ENCODE measurements at places on chromosomes 6 and 20.

- no peak for DNase-seq
These were observed 5.3 kb upstream of the TASP1 start for GRCh38 chr20:13644010-13644409.

- no peak for DNase-seq
These were observed 85.3 kb downstream of the LINC00237 start for GRCh38 chr20:21020659-21021471.

DNA sequence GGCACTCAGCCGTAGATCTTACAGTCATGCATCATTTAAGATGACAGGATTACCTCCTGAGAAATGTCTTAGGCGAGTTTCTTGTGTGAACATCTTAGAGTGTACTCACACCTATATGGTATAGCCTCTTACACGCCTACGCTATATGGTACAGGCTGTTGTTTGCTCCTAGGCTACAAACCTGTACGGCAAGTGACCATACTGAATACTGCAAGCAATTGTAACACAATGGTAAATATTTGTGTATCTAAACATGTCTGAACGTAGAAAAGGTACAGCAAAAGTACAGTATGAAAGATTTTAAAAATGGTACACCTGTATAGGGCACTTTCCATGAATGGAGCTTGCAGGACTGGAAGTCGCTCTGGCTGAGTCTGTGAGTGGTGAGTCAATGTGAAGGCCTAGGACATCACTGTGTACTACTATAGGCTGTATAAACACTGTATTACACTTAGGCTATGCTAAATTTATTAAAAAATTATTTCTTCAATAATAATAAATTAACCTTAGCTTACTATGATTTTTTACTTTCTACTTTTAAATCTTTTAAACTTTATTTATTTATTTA, 541 bp upstream of the IL20RA start:
- DNase-seq = no peak

DNA sequence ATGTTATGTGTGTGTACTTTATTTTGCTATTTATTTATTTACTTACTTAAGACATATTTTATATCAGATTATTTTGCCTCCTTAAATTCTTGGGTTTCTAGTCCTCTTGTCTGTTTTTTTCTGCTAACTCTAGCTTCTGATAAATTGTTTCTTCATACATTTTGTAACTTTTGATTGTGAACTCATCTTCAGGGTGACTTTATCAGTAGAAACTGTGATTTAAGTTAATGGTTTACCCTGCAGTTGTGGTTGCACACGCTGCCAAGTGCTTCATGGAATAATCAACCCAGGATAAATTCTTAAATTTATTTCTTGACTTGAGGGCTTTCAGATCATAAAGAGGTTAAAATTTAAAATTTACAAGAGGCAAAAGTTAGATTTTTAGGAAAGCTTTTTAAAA, 173.3 kb downstream of the CENPW start:
- DNase-seq = no peak

DNA sequence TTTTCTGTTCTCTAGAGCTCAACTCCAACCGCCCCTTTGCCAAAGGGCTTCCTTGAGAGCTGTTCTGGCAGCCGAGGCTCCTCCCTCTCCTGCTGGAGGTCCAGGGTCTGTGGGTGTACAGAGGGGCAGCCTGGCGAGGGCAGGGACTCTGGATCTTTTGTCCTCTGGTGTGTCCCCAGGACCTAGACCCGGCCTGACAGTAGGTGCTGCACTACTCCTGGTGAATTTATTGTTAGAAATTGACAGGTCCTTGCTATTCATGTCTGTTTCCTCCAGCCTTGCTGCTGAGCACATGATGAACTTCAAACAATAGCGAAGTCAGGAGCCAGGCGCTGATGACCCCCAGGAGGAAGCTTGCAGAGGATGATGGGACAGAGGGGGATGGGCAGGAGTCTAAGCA, 234.7 kb upstream of the SULF2 start:
- DNase-seq = no peak

- DNase-seq = no peak
These were observed 39.2 kb upstream of the RNF8 start for GRCh38 chr6:37314487-37315156.

GRCh38 chr6:134028438-134028837, 24.0 kb downstream of the SLC2A12 start:
- no peak for DNase-seq

DNA sequence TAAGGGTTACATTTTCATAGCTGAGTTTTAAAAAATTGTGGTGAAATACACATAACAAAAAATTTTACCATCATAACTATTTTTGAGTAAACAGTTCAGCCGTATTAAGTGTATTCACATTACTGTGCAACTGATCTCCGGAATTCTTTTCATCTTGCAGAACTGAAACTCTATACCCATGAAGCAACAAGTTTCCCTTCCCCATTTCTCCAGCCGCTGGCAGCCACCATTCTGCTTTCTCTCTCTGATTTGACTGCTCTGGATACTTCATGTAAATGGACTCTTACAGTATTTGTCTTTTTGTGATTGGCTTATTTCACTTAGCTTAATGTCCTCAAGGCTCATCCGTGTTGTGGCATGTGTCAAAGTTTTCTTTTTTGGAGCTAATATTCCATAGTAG, 341.6 kb downstream of the QKI start:
- DNase-seq = no peak

DNA sequence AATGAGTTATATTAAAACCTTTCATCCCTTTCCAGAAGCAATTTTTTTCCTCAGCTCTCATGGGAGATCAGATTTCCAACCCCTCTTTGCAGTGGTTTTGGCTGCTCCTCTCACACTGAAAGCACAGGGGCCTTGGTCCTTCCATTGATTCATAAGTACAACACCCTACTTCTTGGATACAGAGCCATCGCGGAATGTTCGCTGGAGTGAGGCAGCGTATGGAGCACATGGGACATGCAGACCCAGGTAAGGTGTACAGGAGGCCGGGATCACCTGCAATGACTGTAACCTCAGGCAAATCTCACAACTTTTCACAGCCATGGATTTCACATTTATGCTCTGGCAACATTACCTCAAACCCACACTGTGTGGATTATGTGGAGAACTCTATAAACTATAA, 75.2 kb upstream of the HEY2 start:
- no peak for DNase-seq

DNA sequence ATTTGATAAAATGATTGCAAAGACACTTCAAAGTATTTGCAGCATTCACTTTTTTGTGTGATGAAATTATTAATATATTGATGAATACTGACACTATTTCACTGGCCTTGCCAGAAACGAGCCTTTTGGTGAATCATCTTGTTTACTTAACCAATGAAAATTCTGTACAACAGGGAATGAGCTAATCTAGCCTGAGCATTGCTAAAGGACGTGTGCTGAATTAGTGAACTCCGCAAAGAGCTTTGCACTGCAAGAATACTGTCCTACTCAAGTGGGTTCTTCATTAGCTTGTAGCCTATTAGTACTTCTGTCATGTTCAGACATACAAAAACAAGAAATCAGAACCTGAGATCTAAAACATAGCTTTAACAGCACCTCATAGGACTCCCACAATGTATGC, 172.0 kb upstream of the NRSN1 start:
- no peak for DNase-seq

DNA sequence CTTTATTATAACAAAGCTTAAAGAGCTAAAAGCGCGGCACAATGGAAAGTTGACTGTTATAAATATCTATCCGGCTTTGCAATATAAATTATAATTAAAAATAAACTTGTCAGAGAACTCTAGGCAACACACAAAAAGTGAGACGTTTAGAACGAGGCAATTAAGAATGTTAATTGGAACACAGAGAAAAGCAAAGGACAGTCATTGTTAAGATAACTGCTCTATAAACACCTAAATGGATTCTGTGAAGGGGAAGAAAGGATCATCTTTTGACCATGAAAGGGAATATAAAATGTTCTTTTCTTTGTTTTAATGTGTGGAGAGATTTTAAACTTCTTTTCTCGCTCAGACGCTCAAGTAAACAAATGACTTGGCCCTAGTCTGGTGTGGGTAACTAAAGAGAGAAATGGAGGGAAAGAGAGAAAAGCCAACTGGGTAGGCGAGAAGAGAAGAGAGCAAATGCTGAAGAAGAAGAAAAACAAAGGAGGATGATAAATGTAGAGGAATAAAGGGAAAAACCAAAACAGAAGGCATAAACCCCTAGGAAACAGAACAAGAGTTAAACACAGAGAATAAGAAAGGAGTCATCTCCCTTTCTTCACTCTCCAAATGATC, 9.3 kb upstream of the SALL4 start:
- no peak for DNase-seq

- DNase-seq = no peak
These were observed 29.1 kb upstream of the SGK1 start for GRCh38 chr6:134346932-134347545.

GRCh38 chr6:137878486-137879285, 11.6 kb downstream of the TNFAIP3 start:
- peak; percentile 41 for DNase-seq

DNA sequence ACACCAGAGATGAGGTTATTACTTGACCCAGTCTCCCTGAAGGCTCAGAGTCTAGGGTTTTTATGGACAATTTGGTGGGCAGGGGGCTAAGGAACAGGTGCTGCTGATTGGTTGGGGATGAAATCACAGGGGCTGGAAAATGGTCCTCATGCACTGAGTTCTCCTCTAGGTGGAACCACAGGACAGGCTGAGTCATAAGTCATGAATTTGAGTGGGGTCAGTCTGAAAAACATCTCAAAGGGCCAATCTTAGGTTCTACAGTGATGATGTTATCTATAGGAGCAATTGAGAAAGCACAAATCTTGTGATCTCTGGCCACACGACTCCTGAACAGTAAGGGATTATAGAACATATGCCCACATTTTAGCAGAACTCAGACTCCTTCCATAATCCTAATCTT, 5.9 kb upstream of the MRS2 start:
- DNase-seq = no peak

DNA sequence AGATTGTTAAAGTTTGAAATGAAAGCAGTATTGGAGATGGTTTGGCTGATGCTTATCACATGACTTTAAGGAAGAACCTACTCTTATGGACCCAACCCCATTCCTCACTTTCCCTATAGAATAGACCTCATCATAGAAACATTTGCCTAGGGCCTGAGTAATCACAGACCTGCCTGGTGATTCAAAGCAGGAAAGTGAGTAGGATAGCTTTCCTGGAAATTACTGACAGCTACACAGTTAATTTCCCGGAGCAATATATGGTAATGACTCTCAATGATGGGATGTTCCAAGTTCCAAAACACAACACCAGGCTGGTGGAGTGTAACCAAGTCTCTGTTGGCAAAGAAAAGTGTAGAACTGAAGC, 233.8 kb downstream of the SIM1 start:
- no peak for DNase-seq

DNA sequence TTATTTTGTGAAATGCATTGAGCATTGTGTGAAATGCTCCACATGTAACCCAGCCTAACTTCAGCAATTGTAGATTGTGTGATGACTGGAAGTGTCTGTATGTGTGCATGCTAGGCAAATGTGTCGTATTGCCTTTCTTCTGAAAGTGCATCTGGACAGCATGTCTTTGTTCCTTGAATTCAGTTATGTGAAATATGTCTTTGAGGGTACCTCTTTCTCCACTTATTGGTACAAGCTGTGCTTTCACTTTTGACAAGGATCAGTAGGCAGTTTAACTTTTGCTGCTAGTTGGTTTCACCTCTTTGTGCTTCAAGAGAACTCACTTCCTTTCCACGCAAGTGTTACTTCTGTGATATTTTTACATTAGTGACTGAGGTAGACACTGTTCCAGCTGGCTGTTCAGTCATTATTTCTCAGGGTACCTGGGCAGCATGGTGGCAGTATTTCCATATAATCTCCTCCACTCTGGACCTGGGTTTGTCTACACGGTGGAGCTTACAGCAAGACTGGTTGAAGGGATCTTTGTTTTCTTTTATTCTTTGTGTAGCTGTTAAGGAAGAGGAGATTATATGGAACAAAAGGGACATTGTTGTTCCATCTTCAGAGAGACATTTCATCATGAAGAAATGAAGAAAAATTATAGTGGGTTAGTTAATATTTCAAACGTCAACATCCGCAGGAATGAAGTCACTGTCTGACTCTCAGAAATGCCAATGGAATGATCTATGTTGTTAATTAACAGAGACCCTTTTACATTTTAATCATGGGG, 175.4 kb downstream of the UTRN start:
- no peak for DNase-seq
